Stimulated activated CD8-positive, alpha-beta memory T cell treated with anti-CD3 and anti-CD28 coated beads, Interleukin-4, amount 100 ng/mL, for 1 hour (primary cell): ENCODE measurements at places on chromosomes 4 and X.

DNA sequence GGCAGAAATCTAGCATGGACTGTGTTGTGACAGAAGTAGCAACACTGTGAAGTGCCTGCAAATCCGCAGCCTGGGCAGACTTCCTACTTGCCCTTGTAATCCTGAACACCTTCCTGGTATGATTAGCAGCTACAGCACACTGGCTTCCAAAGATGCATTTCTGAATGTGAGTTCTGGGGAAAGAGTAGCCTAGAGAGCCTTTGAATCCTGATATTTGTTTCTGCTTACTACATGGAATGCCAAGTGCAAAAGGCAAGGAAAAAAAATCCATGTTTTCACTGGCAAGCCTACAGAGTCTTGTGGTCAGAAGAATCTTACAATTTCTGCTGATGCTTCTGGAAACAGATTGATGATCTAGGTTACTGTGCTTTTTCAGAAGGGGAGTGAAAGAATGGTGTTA is 223.7 kb downstream of the COL25A1 start:
- DNase-seq = no peak

- no peak for DNase-seq
Measured at GRCh38 chr4:123485601-123486000, 89.0 kb downstream of the SPRY1 start.

DNA sequence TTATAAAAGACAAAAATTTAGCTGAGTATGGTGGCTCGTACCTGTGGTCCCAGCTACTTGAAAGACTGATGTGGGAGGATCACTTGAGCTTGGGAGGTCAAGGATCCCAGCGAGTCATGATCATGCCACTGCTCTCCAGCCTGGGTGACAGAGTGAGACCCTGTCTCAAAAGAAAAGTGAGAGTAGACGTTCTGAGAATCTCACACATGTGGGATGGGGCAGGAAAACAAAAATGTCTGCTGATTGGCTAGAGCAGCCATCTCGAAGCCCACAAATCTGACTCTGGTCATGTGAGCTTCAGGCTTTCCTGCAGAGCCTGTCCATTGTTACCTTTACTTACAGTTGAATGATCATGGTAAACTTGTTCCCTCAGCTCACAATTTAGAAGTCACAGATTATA is 23.1 kb upstream of the SLC9A7 start:
- no peak for DNase-seq

DNA sequence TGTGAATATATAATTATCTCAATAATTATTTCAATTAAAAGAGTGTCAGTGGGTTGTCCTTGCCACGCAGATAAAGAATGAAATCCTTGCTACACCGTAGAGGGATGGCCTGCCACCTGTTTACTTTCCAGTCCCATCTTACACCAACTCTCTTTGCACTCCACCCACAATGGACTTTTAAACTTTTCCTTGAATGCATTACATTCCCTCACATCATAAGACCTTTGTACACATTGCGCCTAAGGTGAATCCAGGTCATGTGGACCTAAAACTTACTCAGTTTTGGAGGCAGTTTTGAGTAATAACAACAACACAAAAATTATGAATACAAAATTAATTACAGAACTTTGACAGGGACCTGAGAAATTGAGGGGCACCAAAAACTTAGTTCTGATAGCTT is 78.7 kb upstream of the PDE5A start:
- no peak for DNase-seq

GRCh38 chr4:155712846-155713245 is 46.0 kb upstream of the GUCY1B1 start:
- no peak for DNase-seq

GRCh38 chr4:21203416-21203815 is 503.2 kb downstream of the PACRGL start:
- no peak for DNase-seq

DNA sequence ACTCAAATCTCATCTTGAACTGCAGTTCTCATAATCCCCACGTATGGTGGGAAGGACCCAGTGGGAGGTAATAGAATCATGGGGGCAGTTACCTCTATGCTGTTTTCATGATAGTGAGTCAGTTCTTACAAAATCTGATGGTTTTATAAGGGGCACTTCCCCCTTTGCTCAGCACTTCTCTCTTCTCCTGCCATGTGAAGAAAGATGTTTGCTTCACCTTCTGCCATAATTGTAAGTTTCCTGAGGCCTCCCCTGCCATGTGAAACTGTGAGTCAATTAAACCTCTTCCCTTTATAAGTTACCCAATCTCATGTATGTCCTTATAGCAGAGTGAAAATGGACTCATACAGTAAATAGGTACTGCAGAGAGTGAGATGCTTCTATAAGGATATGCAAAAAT is 1050.6 kb upstream of the GRIA3 start:
- no peak for DNase-seq

- no peak for DNase-seq
Measured at GRCh38 chrX:76248901-76249300, 76.0 kb downstream of the PBDC1 start.

GRCh38 chr4:85773372-85773771 is 298.4 kb downstream of the ARHGAP24 start:
- DNase-seq = no peak

GRCh38 chrX:24415921-24416320 is 49.2 kb upstream of the PDK3 start:
- no peak for DNase-seq

DNA sequence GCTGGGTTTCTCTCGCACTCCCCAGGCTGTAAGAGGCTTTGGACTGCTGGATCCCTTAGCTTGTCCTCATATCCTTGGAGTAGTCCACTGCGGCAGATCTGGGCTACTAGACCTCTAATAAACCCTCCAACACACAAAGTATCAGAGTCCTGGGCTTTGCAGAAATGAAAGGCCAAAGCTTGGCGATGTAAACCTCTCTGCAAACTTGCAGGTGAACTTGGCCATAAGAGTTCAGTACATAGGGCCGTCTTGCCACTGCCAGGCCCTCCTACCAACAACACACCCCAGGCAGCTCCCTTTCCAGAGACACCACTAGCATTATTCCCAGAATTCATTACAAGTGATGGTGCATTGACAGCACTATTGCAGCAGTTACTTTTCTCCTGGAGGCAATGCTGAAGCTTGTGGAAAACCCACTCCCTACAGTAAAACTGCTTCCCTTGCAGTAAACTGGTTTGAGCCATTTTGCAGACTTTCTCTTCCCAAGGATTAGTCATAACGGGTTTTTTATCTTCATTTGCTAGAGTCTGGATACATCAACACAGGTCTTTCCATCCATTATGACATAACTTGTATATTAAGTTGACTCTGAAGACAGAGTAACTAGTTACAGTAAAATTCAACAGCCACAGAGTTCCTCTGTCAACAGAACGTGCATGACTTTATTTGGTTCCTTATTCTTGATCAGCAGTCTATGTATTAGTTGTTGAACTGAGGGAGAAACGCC is 2.4 kb downstream of the ANKRD50 start:
- DNase-seq = no peak

DNA sequence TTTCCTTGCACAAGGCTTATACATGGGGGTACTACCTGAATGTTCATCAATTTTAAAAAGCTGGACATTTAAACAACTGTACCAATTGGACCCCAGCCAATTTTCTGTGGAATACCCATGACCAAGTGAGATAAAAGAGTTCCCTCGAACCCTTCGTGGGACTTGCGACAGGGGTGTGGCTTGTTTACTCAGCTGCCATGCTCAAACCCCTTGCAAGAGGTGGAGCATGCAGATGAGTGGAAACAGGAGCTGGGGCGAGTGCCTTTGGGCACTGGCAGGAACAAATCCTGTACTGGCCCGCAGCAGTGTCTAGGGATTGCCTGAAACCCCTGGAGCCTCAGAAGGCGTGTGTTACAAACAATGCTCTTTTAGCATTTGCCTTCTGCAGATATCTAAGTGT is 144.2 kb downstream of the PDHA2 start:
- no peak for DNase-seq

DNA sequence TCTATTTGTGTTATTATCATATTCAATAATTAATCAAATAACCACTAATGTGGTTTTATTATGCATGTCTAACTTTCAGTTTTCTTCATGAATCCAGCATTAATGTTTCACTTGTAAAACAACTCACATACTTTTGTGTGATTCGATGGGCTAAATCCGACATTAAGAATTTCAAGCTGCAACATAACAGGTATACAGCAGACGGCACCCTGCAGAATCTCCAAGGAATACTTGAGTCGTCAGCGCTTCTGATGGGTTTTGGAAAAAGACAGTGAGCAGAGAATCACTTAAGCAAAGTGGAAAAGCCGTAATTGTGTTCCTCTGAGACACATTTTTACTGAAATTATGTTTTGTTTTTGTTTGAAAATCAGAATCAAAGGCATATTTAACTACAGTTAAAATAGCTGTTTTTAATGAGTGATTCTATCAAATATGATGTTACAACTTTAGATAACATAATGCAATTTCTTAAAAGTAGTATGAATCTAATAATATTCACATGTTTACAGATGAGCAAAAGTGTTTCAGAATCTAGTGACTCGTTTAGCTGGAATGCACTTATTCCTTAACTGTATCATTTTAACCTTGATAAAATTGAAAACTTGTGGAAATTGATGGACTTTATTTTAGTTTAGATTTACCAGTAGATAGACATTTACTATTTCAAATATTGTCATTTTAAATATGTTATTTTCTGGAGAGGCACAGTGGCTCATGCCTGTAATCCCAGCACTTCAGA is 514.8 kb downstream of the CCSER1 start:
- no peak for DNase-seq

- DNase-seq = no peak
Measured at GRCh38 chrX:39777623-39778025, 320.1 kb downstream of the BCOR start.

DNA sequence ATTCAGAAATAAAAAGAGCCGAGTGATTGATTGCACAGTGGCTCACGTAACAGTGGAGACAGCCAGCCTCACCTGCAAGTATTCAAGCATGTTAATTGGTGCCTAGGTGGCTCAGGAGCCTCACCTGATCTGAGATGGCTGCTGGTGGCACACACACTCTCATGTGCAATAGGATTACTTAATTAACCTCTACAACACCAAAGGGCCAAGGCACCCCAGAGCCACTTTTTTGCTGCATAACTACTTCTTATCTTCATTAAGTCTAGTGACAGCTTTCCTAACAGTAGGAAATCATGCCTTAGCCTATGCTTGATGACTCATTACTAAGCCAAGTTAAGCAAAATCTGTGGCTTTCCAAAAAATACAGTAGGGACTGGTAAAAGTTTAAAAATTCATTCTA is 117.3 kb upstream of the NOCT start:
- DNase-seq = no peak

DNA sequence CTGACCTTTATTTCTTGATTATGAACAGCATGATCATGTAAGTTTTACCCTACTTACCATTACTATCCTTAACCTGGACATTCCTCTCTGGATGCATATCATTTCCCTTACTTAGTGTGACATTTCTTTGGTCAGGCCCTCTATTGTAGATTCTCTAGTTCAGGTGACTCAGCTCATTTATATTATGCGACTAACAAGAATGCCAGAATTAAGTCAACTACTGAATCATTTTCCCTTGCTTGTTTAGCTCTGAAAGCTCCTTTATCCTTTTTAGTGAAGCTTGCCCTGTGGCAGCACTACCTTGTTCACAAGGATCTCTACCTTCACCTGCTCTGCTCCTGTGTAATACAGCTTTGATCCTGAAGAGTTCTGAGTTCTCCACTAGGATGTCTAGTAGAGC is 15.1 kb upstream of the UGT2B17 start:
- no peak for DNase-seq

- no peak for DNase-seq
Measured at GRCh38 chrX:47846040-47846439, 9.3 kb downstream of the ZNF81 start.

GRCh38 chr4:134812611-134813010 is 611.0 kb upstream of the PABPC4L start:
- no peak for DNase-seq

DNA sequence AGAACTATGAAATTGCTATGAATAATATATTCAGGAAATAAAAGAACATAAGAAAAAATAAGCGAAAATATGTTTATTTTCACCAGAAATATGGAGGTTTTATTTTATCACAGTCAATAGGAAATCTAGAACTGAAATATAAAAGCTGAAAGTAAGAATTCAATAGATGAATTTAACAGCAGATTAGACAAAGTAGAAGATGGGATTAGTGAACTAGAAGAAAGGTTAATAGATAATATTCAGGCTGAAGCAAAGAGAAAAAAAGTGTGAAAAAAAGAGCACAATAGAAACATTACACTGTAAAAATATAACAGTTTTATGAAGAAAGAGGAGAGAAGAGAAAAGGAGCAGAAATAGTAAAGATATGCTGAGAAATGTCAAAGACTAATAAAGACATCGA is 1152.1 kb downstream of the FAT4 start:
- DNase-seq = no peak
